ENCODE measurements at places on chromosomes 16 and 17.

DNA sequence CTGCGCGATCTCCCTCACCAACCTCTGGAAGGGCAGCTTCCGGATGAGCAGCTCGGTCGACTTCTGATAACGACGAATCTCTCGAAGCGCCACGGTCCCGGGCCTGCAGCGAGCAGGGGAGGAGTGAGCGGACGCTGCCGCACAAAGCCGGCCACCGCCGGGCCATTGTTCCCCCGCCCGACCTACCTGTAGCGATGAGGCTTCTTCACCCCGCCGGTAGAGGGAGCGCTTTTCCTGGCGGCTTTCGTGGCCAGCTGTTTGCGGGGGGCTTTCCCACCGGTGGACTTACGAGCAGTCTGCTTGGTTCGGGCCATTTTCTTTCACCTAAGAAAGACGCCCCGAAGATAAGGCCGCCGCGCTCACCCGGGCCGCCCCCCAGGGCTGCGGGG, 5.8 kb upstream of the UNK start:
- DNase-seq = peak; percentile 31

DNA sequence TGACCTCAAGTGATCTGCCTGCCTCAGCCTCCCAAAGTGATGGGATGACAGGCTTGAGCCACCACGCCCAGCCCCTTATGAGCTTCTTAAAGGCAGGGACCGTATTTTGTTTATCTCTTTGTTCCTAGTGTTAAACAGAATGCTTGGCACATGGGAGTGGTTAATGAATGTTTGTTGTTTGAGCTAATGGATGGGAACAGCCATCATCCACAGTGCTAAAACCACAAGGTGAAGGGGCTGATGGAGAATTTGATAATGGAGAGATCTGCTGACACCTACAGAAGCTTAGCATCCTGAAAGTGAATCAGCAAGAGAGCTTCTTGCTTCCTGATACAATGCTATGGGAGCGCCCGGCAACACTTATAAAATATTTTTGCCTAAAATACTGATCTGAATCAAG, 8.6 kb upstream of the CDH1 start:
- no peak for DNase-seq

- DNase-seq = no peak
These were observed 134.7 kb downstream of the USP31 start for GRCh38 chr16:23014592-23014991.

DNA sequence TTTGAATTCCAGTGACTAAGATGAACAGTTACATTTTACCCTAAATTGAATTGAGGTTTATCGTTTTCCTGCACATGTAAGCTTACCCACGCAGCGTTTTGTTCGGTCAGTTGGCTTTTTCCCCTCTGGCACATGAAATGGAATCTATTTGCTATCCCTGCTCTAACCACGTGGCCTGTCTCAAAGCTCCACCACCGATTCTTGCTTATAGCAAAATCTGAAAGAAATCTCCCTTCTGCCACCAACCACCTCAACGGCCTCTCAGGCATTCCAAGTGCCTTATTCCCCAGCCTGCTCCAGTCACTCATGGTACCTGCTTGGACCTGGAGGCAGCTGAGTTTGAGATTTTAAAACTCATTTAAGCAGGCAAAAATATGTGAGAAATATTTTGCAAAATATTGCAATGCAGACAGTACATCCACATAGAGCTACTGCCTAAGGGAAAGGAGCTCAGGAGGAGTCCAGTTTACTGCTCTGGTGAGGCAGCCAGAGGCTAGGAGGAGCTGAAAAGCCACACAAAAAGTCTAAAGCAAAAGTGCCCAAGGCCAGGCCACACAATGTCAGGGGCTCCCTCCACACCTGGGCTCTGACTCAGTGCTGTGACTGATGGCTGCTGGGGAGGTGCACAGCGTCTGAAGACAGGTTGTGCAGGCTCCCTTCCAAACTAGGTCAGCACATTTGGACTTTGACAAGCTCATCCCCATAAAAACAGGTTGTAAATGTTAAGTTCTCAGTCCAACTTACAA, 26.4 kb downstream of the ARHGAP17 start:
- no peak for DNase-seq

GRCh38 chr17:15181816-15182215, 83.3 kb downstream of the PMP22 start:
- DNase-seq = no peak

DNA sequence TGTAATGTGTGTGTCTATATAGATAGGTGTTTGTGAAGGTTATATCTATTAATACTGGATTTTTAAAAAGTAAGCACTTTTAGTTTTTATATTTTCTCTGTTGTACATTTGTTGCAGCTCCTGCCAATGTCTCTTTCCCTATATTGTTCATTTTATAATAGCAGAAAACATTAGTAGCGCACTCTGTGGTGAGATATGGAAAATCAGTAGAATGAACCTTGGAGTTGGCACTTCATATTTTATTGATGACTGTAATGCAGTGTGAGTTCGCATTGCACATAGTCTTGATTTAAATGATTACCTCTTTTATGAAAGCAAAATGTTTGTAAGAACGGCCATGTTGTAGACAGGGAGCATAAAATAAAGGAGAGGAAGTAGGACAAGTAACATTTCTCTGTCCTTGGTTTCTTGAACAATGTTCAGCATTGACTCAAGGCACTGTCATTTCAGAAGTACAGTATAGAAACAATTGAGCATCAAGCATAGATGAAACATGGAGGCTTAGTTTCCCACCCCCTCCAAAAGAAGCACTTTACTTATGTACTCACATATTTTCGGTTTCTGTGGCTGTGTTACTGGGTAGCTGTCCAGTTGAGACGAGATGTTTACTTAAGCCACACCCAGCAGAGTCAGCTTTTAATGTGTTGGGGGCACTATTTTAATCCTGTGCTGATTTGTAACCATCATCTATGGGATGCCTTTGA, 74.0 kb downstream of the TANC2 start:
- no peak for DNase-seq

GRCh38 chr16:10989559-10989958, 45.2 kb downstream of the CLEC16A start:
- no peak for DNase-seq

- DNase-seq = no peak
These were observed 7.7 kb downstream of the ASIC2 start for GRCh38 chr17:33285413-33285812.

DNA sequence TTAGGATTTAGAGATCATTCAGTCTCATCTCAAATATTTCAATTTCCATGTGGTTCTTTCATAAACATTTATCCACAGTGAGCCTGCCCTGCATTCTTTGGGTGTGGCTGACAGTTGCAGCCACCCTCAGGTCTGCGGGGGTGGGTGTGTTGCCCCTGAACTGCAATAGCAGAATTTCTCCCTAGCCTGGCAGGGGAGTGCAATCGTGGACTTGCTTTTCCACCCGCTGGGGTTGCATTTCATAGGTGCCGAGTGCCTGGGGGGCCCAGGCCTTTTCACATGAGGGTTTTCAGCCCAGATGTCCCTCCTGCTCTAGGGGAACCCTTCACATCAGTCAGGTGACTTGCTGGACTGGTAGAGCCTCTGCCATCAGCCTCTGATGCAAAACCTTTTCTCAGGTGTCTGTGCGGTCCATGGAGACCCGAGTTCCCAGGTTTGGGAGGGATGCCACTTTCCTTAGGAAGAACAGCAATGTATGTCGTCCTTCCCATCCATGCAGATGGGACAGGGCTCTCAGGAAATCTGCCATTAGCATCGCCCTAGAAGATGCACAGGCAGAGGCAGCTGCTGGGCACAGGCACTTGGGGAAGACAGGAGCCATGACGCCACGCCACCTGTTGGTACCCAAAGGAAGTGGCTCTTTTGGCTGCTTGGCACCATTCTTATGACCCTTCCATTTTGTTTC, 2.4 kb upstream of the USP36 start:
- DNase-seq = no peak

DNA sequence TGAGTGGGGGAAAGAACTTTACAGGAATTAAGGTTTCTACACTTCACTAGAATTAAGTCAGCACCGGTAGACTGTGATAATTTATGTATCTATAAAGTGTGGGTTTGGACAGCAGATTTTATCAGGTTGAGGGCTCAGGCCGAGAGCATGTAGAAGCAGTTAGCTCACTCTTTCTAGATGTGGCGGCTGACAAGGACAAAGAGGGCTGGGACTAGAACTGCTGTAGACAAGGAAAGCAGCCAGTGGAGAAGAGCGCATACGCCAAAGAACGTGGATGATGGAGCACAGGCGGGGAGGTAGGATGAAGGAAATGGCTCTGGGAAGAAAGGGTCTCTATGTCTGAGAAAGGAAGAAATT, 504 bp upstream of the GOSR1 start:
- no peak for DNase-seq

DNA sequence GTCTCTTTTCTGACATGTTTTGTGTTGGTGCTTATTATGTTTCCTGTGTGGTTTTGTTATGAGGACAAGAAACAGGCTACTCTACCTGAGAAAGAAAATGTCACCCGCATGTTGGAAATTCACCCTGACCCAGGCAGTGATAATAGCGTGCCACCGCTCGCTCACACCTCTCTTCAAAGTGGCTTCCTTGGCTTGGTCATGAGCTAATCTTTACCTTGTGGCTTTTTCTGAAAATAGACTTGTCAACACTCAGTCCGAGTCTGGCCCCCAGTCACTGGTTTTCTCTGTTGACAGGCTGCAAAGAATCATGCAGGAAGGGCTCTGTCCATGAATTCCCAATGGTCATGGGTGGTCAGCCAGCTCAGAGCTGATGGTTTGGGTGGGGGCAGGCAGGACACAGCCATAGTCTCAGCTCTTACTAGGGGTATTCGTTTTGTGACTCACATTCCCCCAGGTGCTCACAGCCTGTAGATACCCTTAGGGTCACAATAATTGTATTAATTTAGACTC, 121.3 kb upstream of the CACNG5 start:
- no peak for DNase-seq

- DNase-seq = no peak
These were observed 138.8 kb downstream of the MRM1 start for GRCh38 chr17:36740157-36740556.

DNA sequence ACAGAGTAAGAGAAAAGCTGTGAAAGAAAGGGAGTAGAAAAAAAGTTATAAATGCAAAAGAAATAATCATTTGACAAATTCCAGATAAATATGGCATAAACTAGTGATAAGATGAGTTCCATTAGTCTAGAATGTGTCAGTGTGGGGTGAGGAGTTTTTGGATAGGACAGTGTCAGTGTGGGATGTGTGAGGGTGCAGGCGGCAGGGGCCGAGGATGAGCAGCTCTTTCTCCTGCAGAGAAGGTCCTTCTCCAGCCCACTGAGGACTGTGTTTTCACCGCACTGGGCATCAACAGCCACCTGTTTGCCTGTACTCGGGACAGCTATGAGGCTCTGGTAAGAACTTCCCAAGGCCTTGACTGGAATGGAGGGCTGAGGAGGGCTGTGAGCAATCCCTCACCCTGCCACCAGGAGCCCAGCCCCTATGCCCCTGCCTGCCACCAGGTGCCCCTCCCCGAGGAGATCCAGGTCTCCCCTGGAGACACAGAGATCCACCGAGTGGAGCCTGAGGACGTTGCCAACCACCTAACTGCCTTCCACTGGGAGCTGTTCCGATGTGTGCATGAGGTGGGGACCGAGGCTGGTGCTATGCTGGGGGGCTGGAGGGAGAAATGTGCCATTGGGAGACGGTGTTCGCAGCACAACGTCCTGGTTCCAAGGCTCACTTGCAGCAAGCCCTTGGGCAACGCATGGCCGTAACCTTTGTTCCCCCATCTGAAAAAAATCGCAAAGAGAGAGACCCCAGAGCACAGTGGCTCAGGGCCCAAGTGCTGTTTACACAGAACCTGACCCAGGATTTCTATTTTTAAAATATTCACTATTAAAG, 13.1 kb downstream of the RAPGEFL1 start:
- DNase-seq = no peak

GRCh38 chr16:67943619-67944504, at the start of gene LCAT:
Gene LCAT (minus strand): TSS chr16:67944120. CDS start chr16:67944101, 19 bp downstream.
- DNase-seq = no peak

- no peak for DNase-seq
These were observed 37.6 kb upstream of the CBFA2T3 start for GRCh38 chr16:89014403-89015230.

- no peak for DNase-seq
These were observed 4.3 kb upstream of the ABAT start for GRCh38 chr16:8670014-8670560.

DNA sequence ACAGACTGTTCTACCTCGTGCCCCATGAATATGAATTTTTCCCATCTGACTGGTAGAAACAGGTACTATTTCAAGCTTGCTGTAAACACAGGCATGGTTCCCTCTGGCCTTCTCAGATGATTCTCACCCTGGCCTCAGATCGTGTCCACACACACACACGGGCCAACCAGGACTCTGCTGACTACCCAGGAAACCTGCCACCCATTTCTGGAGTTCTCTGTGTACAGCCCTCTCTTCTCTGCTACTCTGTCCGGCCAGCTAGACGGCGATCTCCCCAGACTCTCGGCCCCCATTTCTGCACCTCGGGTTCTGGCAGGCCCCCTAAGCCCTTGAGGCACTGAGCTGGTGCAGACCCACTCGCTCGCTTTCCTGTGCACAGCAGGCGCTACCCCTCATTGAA, 31.2 kb downstream of the RPA1 start:
- no peak for DNase-seq

GRCh38 chr17:253091-253846, 71.8 kb upstream of the DOC2B start:
- no peak for DNase-seq

DNA sequence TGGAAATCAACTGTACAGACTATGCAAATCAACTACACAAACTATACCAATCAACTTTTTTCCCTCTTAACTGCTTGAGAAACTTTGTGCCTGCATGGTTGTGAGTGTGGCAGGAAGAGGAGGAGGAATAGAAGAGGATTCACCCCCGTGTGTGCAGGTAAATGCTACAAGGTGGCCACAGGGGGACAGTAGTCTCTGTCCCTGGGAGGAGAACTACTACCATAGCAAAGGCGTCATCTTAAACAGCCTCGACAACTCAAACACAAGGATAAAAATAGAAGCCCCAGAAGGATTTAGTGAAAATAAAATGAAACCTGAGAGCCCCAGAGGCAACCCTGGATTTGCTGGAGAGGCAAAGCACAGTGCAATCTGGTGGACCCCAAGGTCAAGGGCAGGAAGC, 199.5 kb upstream of the DYNLRB2 start:
- no peak for DNase-seq

DNA sequence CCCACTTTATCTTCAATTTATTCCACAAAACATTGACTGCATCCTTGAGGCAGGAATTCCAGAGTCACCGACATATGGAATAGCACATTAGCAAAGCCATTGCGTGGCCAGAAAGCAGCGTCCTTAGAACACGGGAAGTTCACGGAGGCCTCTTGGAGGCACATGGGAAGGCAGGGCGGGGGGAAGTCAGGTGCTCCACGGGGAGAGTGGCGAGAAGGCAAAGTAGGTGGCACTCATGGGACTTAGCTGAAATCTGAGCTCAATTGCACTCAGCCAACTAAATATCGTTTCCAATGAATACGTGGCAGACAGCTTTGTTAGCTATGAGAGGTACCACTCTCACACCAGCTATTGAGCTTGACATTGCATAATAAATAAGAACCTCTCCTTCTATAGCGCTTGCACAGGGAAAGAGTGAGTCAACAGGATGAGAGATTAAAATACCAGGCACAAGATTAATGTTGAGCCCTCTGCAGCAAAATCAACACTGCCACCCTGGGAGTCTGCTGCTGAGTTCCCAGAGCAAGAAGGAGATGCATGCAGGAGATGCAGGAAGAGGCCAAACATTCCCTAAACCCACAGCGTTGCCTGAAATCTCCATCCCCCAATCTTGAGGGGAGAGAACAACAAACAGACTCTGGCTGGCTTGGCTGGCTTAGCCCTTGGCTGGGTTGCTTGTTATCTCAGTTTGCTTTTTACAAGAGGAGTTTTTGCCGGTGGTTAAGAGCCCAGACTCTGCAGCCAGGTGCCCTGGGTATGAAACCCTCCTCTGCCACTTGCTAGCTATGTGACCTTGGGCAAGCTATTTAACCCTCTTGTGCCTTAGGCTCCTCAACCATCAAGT, 28.8 kb downstream of the ABCC12 start:
- peak; percentile 76 for DNase-seq

GRCh38 chr16:3576211-3576610, 992 bp downstream of the NLRC3 start:
- no peak for DNase-seq

Measured in NCI-H2107 (cell line).